ENCODE measurements at places on chromosomes 1 and 21.
A peak's percentile ranks its signal among the peaks of the same experiment; 100 is the strongest.

DNA sequence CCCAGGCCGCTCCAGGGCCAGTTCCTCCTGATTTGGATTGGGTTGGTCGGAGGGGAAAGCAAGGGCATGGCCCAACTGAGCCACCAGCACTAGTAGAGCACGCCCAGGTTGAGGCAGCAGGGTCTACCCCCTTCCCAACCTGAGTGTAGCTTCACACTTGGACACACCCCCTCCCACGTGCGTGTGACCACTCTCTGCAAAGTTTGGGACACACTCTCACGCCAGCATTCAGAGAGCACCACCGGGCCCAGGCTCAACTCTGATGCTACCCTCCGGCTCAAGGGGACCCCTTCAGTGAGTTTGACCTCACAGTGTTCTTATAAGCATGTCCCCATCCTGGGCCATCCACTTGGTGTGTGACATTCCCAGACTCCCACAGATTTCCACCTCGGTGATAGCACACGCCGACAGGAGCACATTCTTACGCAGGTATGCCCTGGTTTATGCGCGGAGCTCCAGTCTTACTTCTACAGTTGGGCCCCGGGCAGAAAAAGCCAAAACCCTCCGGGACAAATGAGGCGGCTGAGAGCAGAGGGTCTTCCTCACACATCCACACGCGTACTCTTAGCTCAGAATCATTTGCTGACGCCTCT, 3.0 kb upstream of the DMRTA2 start:
- DNase-seq: peak; percentile 50

GRCh38 chr1:226643611-226644540, 95.2 kb downstream of the ITPKB start:
- no peak for DNase-seq

GRCh38 chr1:228373004-228373680, 33.5 kb downstream of the TRIM11 start:
- no peak for DNase-seq

- DNase-seq: no peak
These were observed 98.4 kb upstream of the BMP8A start for GRCh38 chr1:39392851-39393573.

DNA sequence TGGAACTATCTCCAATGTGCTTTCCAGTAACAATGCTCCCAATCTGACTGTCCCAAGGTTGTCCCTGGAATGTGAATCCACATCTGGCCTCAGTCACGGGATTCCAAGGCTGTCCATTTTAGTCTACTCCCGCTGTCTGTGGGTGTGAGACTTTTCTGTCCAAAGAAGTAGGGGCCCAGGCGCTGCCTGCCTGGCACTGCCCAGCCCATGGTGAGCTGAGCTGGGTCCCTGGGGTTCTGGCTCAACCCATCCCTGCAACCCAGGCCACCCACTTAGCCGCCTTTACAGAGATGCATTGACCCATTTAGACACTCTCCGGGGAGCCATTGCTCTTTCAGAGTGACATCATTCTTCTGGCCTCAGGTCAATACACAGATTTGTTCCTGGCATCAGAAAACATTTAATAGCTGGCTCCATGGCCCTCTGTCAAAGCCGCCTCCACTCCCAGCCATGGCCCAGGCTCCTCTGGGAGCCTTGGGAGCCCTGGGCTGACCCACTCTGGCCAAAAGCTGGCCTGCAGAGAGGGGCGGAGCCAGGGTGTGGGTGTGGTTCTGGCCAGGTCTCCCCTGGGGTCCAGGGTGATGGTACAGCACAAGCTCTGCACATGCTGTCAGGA, 47.2 kb upstream of the PAX7 start:
- no peak for DNase-seq

DNA sequence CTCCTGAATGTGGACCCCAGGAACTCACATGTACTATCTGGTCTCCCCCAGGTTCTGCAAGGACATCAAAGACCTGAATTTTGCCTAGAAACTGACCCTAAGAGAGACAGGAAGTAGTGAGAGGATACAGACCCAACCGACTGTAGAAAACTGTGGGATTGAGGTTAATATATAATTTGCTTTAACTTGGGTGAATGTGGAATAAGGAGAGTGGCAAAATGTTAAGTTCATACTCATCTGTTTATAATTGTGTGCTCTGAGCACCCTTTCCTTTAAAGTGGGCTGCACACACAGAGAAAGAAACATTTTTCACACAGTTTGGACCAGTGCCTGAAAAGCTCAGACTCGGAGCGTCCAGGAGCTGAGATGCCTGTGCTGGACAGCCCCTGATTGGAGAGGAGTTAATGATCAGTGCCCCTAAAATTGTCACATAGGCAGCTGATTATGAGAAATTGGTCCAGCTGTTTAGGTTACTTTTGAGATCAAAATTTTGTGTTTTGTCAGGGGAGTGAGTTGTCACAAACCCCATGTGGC, 37.2 kb downstream of the ROR1 start:
- no peak for DNase-seq

DNA sequence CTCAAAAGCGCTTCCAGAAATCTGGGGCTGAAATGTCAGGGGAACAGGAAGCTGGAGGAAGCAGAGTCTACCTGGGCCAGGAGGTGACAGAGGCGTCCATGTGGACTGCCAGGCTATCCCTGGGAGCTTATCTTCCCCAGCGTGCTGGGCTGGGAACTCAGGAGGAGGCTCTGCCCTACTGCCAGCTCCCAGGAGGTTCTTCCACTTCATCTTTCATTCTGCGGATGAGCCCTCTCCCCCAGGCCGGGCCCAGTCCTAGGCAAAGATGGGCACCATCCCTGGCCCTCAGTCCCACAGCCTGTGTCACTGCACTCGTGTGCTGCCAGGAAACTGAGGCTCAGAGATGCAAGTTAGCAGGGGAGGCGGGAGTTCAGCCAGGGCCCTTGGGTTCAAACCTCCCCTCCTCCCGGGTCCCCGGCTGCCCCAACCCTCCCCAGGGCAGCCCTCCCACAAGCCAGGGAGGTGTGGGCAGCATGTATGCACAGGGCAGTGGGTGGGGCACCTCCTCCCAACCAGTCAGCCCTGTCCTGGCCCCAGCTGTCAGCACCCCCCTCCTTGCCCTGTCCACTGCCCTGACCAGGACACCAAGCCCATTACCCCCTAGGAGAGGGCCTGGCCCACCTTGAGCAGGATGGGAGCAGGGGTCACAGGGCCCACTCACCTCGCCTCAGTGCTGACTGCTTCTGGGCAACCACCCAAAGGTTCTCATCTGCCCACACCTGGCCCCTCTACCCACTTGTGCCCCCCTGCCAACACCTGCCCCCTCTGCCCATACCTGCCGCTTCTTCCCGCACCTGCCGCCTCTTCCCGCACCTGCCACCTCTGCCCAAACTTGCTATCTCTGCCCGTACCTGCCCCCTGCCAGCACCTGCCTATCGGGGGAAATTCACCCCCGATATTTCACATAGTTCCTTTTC, 226.0 kb downstream of the NPHP4 start:
- DNase-seq: no peak

DNA sequence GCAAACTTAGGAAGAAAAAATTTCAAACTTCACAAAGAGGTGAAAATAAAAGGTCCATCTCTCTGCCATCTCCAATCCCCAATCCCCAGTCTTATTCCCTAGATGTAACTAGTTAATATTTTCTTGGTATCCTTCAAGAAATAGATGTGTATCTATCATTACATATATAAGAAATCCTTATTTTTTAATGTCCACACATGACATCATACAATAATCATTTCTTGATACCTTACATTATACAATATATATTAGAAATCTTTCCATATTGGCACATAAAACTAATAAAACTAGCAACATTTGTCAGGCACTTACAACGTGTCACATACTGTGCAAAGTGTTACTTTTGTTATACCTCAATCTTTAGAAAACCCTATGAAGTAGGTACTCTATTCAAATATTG, 16.2 kb downstream of the DOCK7 start:
- DNase-seq: no peak

- peak; percentile 68 for DNase-seq
These were observed 129.2 kb downstream of the ADAMTS1 start for GRCh38 chr21:26715878-26716506.

GRCh38 chr21:40164905-40165772, 297.9 kb downstream of the PCP4 start:
- no peak for DNase-seq

DNA sequence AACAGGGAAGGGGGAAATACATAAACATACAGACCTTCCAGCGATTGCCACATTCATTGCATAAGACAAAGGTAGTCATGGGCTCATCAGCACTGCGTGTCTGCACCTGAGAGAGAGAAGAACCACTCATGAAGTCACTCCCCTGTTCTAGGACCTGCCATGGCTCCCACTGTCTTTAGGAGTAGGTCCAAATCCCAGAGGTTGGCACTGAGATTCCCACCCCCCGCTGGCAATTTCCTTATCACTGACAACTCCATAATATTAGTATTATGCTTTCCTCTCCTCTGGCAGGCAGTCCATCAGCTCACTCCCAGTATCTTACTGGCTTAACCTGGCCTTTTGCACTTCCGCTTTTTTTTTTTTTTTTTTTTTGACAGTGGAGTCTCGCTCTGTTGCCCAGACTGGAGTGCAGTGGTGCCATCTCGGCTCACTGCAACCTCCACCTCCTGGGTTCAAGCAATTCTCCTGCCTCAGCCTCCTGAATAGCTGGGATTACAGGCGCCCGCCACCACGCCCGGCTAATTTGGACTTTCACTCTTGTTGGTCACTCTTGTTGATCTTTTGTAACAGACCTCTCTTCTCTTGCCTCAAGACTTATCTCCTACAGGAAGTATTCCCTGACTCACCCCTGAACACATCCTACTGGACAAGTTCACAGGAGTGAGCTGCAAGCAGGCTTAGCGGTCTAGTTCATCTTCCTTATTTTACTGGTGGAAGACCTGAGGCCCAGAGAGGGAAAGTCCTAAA, 14.8 kb upstream of the ZNF436 start:
- DNase-seq: no peak

DNA sequence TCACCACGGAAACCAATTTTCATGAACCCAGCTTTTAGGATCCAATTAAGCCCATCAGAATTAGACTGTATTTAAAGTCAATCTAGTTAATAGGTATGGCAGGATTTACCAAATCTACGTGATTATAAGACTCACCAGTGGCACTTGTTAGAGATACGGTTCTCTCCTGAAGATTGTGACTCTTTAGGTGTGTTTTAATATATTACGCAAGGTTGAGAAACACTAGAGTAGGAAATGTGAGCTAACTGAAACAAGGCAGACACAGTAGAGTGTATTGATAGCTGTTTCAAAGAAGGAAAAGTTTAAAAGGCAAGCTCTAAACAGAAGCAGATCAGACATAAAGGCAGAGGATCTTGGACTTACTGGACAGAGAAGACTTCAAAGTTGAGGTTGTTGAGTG, 11.2 kb upstream of the RPE65 start:
- no peak for DNase-seq

GRCh38 chr1:87766737-87767136, 438.1 kb downstream of the LMO4 start:
- no peak for DNase-seq

- DNase-seq: no peak
These were observed 130.5 kb downstream of the EPHB2 start for GRCh38 chr1:22841142-22841541.

DNA sequence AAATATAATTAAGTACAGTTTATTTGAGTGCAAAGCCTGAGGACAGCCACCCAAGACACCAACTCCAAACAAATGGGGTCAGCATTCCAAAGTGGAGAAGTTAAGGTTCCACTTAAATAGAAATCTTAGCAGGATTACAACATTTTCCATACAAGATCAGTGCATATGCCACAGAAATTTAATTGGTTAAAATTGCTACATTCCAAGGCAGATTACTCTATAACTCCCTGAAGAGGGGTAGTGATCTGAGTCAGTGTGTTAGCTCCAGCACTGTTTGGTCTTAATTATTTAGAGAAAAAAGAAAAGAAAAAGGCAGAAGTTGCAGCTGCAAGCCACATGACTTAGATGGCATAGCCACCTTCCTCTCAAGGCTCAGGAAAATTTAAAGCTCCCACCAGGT, 297.5 kb downstream of the HHIPL2 start:
- no peak for DNase-seq

DNA sequence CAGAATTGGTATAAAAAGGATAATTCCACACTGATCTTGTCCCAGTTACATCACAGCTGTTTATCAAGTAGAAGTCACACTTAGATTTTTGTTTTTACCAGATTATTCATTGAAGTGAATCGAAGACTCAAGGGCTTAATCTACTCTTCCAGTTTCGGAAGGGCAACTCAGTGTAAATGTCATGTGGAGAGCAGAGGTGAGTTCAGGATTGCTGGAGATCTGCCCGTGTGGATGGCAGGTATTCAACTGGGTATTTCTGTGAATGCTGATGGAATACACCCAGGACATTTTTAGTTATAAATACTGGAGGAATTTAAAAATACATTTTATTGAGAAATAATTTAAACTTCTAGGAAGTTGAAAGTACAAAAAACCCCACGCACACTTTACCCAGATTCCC, 19.4 kb downstream of the CC2D1B start:
- DNase-seq: no peak

GRCh38 chr1:184734980-184735379, 19.7 kb downstream of the EDEM3 start:
- no peak for DNase-seq

DNA sequence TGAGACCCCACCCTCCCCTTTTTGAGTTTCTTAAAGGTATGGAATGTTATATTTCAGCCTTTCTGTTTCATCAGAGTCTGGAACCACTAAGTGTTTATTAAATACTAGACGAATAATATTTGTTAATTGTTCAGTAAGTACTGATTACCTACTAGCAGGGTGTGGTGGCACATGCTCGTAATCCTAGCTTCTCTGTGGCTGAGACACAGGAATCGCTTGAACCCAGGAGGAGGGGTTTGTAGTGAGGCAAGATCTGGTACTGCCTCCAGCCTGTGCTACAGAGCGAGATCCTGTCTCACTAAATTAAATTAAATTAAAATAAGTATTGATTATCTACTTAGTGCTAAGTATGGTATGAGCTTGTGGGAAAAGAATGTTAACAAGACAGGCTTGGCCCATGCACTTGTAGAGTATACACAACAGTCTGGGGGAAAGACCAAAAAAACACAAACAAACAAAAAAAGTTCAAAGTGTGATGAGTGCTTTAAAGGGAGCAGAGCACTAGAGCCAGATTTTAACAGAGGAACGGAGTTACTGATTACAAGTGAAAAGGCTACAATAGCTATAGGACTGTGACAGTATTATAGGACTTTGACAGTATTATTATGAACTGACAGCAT, 2.4 kb downstream of the CEPT1 start:
- no peak for DNase-seq

- DNase-seq: no peak
These were observed 227.5 kb downstream of the HMCN1 start for GRCh38 chr1:185961664-185962063.

GRCh38 chr1:160624464-160624863, 22.4 kb downstream of the SLAMF1 start:
- DNase-seq: no peak

GRCh38 chr1:213381572-213382084, 330.6 kb downstream of the RPS6KC1 start:
- DNase-seq: no peak
